Osteocyte (in vitro differentiated cells): ENCODE measurements at places on chromosomes 12 and 14. TPM values are rescaled to one million over a fixed set of nuclear protein-coding genes. Genes with fewer than 3 reads are reported as not detected.

The OTX2 gene
- total RNA-seq = not detected in 2 replicates

The SMCO2 gene
- not detected in 2 replicates for total RNA-seq

The TMEM52B gene
- not detected in 2 replicates for total RNA-seq

The CCDC175 gene
- not detected in 2 replicates for total RNA-seq

The CLEC4E gene
- total RNA-seq = not detected in 2 replicates

The RAD51AP1 gene
- total RNA-seq = 4.4 and 6.7 TPM in 2 replicates

The KRT77 gene
- total RNA-seq = not detected in 2 replicates

The SLCO1A2 gene
- 2.4 and 3.8 TPM in 2 replicates for total RNA-seq

The CMKLR1 gene
- total RNA-seq = 47.5 and 48.5 TPM in 2 replicates

The KDM2B gene
- total RNA-seq = 30.8 and 31.9 TPM in 2 replicates

The GNB3 gene
- 8.3 and 10.6 TPM in 2 replicates for total RNA-seq

The STAB2 gene
- total RNA-seq = not detected in 2 replicates

The GYS2 gene
- total RNA-seq = 0.10 TPM in 1 of 2 replicates, not detected in the other

The E2F7 gene
- 2.6 and 3.0 TPM in 2 replicates for total RNA-seq

The FITM1 gene
- total RNA-seq = 0.63 and 0.73 TPM in 2 replicates

The CLEC2B gene
- not detected in 2 replicates for total RNA-seq

The LRRC10 gene
- not detected in 2 replicates for total RNA-seq

The PGF gene
- 3.5 and 3.9 TPM in 2 replicates for total RNA-seq

The RERGL gene
- not detected in 2 replicates for total RNA-seq

The ANO2 gene
- 0.59 and 0.89 TPM in 2 replicates for total RNA-seq

The KLRC1 gene
- total RNA-seq = not detected in 2 replicates

The NRIP2 gene
- 0.13 TPM in 1 of 2 replicates, not detected in the other for total RNA-seq

The HSPB8 gene
- total RNA-seq = 2.0 and 2.8 TPM in 2 replicates

The PTPRO gene
- 0.75 and 1.8 TPM in 2 replicates for total RNA-seq

The GCH1 gene
- 0.31 and 0.43 TPM in 2 replicates for total RNA-seq

The CLEC4A gene
- 0.97 and 1.5 TPM in 2 replicates for total RNA-seq

The ARHGDIB gene
- total RNA-seq = 13.8 and 14.4 TPM in 2 replicates

The PKP2 gene
- total RNA-seq = 2.1 and 3.0 TPM in 2 replicates

The KRT78 gene
- not detected in 2 replicates for total RNA-seq

The MANSC4 gene
- not detected in 2 replicates for total RNA-seq
